NCI-H446 treated with DMSO at 0.1 percent for 48 hours (cell line): ENCODE measurements at places on chromosomes 5 and 9.

- no peak for DNase-seq
Measured at GRCh38 chr5:28808967-28809810, 1770.8 kb upstream of the CDH9 start.

DNA sequence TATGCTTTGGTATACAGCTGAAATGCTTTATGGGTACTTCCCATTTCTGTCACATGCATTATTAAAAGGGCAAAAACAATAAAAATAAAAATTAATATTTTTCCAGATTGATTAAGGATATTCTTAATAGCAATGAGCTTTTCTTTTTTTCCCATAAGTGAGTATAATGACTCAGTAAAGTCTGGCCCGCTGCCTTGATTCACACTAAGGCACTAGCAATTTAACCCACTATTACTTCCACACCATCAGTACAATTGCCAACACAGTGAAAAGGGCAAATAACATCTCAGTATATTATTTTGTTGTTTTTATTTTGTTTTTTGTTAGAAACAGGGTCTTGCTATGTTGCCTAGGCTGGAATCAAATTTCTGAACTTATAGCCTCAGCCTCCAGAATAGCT lies 150.1 kb downstream of the RNF180 start:
- DNase-seq, result no peak

GRCh38 chr9:89576404-89576839 lies 28.4 kb upstream of the GADD45G start:
- DNase-seq, result no peak

DNA sequence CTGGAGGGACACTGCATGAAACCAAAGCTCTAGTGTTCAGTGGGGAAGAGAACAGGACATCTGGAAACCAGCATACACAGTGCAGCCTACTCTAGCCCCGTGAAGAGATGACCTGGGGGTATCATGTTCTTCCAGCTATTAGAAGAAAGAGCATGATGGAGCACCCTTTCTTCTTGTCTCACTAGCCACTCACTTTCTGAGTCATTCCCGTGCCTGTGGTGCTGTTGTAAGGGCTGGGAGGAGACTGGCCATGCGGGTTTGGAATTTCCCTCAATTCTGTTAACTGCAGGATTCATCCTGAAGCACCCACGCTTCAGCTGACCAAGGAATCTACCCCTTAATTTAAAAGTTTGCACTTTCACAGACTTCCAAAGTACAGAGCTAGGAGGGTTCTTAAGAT lies 137.0 kb downstream of the COL23A1 start:
- DNase-seq, result no peak

GRCh38 chr9:37715260-37715659 lies 38.3 kb upstream of the TRMT10B start:
- DNase-seq, result no peak

- DNase-seq, result no peak
Measured at GRCh38 chr9:89841456-89841855, 236.6 kb downstream of the GADD45G start.

- no peak for DNase-seq
Measured at GRCh38 chr9:134533850-134534588, 107.6 kb upstream of the COL5A1 start.

DNA sequence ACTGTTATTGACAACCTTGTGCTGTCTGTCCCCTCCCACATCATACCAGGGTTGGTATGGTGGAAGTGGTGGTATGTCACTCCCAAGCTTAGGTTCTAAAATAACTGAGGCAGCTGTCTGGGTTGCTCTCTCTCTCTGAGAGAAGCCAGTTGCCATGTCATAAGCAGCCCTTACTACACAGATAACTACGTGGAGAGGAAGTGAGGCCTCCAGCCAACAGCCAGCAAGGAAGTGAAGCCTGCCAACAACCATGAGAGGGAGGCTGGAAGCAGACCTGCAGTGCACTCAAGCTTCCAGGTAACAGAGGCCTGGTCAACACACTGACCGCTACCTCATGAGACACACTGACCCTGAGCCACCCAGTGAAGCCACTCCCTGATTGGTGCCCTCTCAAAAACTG lies 18.6 kb downstream of the CTNNAL1 start:
- DNase-seq, result no peak

DNA sequence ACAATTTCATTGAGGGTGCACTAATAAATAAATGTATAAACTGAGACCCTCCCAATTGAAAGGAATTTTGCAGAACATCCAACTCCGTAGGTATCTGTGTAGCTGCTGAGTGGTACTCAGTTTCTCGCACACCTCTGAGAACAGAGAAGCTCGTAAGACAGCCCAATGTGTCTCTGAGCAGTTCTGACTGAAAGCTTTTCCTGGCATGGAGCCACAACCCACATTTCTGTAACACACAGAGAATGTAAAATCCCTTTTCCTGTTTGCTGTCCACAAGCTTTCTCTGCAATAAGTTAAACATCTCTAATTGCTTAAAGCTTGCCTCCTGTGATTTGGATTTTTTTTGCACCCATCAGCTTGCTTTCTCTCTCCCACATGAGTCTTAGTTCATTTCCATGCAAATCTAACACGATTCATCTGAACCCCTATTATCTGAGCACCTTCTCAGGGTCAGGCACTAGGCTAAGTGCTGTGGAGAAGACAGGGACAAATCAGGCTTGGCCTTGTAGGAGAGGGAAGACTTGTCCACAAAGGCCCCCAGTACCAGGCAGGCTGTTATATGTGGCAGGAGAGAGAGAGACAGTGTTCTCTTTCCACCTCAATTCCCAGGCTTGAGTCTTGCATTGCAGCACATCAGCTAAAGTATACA lies 44.2 kb upstream of the COL15A1 start:
- DNase-seq, result no peak

- no peak for DNase-seq
Measured at GRCh38 chr9:125650271-125650737, 56.7 kb downstream of the MAPKAP1 start.

GRCh38 chr5:171871711-171872110 lies 86.1 kb downstream of the SMIM23 start:
- no peak for DNase-seq

DNA sequence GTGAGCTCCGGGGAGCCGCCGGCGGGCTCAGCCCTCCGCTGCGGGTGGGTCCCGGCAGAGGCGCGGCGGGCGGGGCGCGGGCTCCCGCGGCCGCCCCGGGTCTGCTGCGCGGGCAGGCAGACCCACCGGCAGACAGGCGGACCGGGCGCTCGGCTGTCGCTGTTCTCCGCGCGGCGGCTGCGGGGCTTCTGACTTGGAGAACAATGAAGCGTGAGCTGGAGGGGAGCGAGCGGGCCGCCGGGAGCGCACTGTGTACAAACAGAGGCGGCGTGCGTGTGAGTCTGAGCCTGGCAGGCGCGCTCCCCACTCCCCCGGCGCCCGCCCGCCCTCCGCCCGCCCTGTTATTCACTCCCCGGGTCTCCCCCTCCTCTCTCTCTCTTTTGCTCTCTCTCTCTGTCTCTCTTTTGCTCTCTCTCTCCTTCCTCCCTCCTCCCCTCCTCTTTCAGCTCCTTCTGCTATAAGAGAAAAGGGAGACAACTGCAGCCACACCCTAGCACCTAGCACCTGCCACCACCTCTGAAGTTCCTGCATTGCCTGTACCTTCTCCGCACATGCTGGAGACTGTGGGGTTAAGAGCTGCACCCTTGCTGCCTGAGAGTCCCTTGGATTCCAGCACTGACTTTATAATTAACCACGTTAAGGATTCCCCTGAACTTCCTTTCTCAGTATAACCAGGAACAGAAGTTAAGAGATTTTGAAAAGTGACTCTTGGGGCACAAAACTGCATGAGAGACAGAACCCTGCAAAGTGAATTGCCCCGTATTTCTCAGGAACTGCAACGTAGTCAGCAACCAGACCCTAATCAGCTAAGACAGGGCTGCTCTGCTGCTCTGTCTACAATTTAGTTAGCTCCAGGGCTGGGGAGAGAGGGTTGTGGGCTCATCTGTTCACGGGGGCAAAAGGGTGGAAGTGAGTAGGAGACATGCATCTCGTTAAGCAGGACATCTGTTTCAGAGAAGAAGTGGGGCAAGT lies at the start of gene EDIL3:
EDIL3 (minus strand) TSS at position 277 of the 972 bp plus-strand sequence. CDS start 506 bp downstream, outside the sequence.
- peak; percentile 30 for DNase-seq

GRCh38 chr9:136769710-136770191 lies 5.4 kb upstream of the LCN15 start:
- no peak for DNase-seq

GRCh38 chr9:19378164-19378563 lies 1.9 kb downstream of the RPS6 start:
- DNase-seq, result no peak

GRCh38 chr9:2913026-2913425 lies 69.1 kb upstream of the PUM3 start:
- peak; percentile 40 for DNase-seq

DNA sequence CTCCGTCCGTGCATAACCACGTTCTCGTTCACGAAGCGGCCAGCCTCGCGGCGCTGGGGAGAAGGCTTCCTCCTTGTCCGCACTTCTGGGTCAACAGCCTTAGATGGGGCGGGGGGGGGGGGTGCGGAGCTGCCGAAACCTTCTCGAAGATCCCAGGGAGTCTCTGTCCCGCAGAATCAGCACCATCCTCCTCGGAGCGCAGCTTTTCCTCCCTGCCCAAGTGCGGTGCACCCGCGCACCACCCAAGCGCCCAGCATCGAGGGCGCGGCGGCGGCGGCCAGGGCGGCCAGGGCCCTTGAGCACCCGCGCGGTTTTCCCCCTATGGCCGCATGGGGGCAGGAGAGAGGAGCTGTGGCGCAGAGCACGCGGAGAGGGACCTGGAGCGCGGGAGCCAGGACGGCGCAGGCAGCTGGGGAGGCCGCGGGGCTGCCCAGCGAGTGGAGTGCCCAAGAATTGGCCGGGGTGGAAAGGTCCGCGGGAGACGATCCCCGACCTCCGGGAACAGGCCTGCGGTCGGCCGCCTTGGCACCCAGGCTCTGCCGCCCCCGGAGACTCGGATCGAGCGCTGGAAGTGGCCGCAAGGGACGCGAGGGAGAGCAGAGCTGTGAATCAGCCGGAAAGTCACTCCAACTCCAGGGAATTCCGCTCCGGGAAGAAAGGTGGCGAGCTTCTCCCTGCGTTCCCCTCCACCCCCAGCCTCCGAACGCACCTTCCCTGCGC lies 43.1 kb downstream of the TMEM174 start:
- DNase-seq, result peak; percentile 36

- no peak for DNase-seq
Measured at GRCh38 chr9:35577486-35577885, 27.6 kb upstream of the TESK1 start.

DNA sequence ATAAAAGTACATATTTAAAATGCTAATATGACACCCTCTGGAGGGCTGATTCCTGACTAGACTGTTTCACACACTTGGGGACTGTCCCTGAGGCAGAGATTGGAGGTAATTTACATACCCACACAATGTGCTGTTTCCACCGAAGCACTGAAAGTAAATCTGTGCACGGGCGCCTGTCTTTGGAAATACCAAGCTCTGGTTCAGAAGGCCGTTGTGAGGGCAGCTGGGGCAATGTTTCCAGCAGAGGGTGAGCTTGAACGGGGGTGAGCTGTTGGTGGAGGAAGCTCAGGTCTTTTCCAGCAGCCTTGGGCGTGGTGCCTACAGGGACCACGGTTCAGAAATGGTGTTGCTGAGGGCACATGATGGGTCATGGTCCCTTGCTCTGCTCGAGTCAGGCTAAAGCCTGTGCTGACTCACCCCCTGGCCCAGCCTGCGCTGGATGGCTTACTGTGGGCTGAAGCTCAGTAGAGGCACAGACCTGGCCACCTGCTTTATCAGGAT lies 25.8 kb upstream of the HMCN2 start:
- DNase-seq, result no peak

DNA sequence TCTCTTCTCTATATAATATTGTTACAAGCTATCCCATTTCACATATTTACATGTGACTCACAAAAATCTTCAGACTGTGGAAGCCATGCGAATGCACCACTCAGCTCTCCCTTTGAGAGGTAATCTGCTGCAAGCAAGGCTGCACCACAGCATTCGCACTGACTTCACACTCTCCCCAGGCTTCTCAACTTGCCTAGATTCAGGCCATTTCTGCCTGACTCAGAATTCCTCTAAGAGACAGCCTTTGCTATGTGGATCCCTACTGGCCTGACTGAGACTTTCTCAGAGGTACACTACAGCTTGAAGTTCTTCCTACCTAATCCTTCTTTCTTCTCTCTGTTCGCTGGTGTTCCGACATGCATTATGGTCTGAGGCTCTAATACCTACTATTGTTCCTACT lies 21.1 kb upstream of the DMRTA1 start:
- DNase-seq, result no peak

DNA sequence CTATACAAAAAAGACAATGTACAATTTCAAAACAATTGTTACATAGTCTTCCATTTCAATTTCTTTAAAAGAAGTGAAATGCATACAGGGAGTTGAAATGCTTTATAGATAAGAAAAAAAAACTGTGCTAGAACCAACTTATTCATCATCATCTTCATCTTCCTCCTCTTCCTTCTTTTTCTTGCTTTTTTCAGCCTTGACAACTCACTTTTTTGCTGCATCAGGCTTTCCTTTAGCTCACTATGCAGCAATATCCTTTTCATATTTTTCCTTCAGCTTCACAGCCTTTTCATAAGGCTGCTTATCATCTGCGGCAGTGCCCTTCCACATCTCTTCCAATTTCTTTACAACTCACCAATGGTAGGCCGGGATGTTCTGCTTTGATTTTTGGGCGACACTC lies 4.4 kb downstream of the LHFPL2 start:
- DNase-seq, result no peak

GRCh38 chr9:116605904-116606341 lies 81.2 kb upstream of the TRIM32 start:
- DNase-seq, result no peak

- DNase-seq, result no peak
Measured at GRCh38 chr5:131684595-131684994, 49.6 kb upstream of the RAPGEF6 start.

DNA sequence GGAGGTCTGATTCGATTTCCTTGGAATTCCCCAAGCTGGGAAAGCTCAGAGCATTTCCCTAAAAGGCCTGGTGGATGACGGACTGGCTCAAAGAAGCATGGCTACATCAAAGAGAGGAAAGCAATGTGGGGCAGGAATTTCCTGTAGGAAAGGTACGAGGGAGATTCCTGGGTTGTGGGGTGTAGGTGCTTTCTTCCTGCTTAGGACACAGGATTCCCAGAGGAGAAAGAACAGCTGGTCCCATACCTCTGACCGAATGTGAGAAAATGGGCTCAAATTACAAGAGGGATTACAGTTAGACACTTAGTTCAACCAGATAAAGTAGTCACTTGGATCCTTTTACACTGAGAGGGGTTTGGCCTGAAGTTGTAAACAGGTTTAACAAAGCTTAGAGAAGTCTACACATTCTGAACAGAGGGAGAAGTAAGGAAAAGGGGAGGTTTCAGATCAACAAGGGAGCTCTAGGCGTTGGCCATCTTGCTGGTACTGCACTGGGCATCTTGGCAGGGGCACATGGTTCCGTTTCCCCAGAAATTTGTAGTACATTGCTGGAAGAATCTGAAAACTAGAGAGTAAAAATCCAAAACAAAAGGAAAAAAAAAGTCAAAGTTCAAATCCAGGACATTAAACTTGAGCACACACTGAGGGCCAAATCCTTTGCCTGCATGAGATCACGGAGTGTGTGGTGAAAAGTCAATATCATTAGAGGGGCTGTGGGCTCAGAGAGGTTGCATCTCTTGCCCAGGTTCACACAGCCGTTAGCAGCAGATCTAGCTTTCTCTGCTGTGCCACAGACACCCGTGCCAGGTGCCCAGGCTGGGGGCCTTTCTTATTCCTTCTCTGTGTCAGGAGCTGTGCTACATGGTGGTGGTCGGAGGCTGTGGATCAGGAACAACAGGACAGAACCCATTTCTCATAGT lies 171.3 kb downstream of the RGS3 start:
- no peak for DNase-seq

GRCh38 chr9:2502210-2502609 lies 119.4 kb upstream of the VLDLR start:
- no peak for DNase-seq
